ENCODE measurements at places on chromosomes 2 and 18. TPM values are rescaled to one million over a fixed set of nuclear protein-coding genes. Genes with fewer than 3 reads are reported as not detected.

DNA sequence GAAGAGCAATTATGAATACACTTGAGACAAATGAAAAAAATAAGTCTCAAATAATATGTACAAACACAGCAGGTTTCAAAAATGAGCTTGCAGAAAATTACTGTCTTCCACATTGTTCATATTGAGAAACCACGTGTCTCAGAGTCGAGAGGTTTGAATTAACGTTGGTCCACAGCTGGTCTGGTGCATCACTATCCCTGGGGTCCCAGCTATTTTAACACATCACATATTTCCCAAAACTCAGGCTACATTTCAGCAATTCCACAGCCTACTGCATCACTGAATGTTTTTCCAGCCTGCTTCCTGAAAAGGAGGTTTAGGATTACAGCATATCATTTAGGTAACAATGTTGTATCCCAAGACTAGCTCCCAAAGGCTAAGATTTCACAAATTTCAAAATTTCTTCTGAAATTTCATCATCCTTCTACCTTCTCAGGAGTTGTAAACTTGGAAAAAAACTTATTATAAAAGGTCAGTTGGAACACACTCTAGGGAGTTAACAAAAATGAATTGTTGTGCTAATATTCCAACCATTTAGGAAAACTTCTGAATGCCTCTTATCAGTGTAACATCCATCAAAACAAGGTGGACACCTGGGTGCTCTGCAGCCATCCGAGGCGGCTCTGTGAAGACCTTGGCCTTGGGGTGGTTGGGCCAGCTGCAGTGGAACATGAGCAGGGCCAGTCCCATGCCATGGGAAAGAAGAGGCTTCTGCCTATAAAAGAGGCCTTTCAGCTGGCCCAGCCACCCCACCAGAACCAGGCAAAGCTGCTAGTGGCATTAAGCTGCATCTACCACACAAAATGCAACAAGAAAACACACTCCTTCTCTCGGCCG, 198.1 kb upstream of the RBBP8 start:
- no peak for DNase-seq

DNA sequence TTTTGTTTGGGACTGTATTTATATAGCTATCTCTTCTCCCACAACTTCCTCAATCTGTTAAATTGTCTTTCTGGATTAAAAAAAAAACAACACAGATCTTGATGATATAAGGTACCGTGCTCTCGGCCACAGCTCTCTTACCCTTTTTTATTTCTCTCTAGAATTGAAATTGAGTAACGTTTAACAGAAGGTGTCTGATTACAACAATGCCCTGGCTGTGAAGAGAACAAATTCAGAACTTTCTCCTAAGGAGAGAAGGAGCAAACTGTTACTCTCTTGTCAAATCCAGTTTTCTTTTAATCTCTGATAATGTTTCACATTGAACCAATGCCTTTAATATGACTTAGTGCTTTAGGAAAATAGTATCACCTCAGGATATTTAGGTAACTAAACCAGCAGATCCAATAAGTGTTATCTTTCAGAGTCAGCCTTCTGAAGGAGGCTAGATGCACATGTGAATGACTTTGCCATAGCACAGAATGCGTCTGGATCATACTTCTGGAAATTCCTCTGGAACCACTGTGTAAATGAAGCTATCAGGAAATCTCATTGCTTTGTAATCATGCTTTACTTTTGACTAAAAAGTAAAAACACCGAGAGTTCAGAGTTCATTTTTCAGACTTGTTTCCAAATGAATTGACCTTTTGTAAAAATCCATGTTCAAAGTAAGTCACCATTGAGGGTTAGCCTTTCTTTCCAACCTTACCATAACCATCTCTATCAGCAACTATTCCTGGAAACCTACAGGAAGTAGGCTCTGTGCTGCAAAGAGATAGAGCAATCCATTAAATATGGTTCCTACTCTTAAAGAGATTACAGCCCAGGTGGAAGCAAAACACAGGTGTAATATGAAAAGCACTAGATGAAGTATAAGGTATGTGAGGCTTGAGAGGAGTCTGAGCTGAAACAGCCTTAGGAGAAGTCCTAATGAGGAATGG, 147.0 kb upstream of the OSR1 start:
- no peak for DNase-seq

DNA sequence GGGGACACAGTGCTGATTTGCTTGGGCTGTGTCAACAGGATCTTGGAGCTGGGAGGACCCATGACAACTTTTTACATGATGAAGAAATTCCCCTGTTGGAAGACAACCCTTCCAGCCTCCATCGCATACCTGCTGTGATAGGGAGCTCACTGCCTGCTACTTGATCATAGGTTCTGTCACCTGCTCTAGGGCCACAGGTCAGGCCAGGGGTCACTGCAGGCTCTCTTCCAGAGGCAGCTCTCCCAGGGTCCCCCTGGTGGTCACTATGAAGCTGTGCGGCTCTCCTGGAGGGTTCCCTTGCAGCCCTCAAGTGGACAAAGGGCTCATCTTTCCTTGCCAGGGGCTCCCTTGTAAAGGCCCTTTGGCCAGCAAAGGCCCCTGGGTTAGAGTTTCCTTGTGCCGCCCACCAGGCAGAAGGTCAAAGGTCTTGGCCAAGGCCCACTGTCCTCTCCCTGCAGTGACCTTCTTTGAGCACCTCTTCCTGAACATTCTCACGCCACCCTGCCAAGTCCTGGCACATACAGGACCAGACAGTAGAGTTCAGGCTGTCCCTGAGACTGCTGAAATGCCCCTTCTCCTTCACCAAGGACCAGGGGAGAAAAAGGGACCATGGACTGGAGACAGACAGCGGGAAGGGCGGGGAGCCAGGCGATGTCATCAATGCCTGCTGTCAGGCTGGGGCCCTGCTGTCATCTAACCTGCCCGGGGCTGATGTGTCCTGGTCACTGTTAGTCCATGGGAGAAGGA, 345.1 kb downstream of the DYSF start:
- DNase-seq = peak; percentile 92

Gene LYPD1
- 5.9 TPM for total RNA-seq

DNA sequence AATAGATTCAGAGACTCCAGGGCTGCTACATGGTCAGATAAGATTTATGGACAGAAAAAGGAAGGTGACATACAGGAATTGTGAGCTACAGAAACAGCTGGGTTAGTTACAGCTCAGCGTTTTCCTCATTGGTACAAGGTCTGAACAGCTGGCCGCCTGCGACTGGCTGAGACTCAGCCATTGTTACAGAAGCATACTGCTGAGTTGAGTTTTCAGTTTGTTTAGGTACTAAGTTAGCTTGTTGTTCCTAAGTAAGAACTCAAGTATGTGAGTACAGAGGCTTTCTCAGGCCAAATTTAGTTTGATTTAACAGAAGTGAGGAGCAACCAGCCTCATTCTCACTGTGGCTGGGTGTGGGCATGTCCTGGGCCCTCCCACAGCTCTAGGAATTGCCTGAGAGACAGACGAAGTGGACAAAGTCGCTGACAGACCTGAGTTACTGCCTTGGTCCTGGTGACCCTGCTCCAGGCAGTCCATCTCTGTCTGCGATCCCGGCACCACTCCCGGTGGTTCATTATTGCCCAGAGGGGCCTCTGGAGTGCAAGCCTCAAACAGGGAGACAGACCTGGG, 27.8 kb upstream of the RHOB start:
- DNase-seq = no peak

Gene EIF5B
- 49.1 TPM for total RNA-seq

GRCh38 chr2:219261024-219261855, 7.5 kb upstream of the TUBA4A start:
- DNase-seq = no peak

Gene UGT1A4
- not detected for total RNA-seq

- DNase-seq = no peak
These were observed 96.7 kb downstream of the GAREM1 start for GRCh38 chr18:32373995-32374394.

DNA sequence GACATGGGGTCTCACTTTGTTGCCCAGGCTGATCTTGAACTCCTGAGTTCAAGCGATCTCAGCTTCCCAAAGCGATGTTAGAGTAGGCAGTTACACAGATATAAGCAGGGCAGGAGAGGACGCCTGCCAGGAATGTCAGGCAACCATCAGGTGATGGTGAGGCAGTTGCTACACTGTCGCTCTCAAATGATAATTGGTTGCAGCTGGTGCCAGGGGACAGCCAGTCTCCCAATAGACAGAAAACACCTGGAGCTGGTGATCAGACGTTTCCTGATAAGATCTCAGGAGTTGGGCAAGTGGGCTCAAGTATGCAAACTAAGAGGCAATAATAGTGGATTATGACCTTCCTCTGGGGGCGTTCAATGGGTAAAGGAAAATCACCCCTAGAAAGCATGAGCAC, 163.1 kb upstream of the RGPD4 start:
- DNase-seq = no peak

Gene BMP10
- total RNA-seq = not detected

DNA sequence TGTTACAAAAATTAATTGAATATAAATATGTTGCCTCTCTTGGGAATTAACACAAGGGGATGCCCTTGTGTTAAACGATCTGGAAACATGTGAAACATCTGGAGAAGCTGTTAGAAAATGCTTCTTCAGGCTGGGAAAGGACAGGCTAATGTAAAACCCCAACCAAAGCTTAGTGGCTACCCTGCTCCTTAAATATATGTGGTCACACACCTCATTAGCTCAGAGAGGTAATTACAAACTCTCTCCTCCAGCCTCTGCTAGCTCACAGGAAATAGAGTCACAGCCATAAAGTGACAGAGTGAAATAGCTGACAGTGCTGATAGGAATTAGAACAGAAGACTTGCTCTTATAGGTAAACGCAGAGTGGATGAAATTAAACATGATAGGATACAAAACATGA, 155.9 kb downstream of the RAB3GAP1 start:
- no peak for DNase-seq

DNA sequence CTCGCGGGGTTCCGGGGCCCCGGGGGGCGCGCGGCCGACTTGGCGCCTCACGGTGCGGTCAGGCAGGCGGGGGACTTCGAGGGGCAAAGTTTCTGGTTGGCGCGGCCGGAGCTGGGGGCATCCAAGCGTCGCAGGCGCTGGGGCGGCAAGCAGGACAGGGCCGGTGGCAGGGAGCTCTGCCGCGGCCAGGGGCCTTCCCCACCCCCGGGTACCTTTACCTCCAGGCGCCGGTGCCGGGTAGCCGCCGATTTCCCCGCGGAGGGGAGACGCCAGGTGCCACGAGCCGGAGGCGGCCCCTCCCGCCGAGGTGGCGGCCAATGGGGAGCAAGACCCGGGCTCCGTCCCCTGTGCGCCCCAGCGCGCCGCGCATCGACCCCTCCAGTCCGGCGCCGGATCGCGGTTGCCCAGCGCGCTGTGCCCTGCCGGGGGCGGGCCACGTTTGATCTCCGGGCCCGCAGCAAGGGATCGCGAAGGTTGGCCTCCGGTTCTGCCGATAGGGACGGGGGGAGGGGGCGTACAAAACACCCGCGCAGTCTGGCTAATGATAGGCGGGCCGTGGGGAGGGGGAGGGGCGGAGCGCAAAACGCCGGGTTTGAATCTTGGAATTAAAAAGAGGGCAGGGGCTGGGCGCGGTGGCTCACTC, at the start of gene ST8SIA5:
ST8SIA5 (minus strand) TSS at position 495 of the 643 bp plus-strand sequence. CDS start 545 bp downstream, outside the sequence.
- DNase-seq = peak; percentile 86

DNA sequence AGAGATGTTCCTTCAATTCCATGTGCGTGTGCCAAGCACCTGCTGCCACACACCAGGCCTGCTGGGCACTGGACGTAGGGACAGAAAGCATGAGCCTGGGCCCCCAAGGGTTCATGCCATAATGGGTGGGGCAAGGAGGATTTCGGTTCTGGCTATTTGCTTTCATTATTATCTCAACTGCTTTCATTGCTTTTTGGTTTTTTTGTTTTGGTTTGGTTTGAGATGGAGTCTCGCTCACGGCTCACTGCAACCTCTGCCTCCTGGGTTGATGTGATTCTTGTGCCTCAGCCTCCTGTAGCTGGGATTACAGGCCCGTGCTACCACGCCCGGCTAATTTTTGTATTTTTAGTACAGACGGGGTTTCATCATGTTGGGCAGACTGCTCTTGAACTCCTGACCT, 57.2 kb downstream of the SF3B1 start:
- DNase-seq = no peak

GRCh38 chr2:105680357-105680756, 64.4 kb upstream of the NCK2 start:
- DNase-seq = no peak

DNA sequence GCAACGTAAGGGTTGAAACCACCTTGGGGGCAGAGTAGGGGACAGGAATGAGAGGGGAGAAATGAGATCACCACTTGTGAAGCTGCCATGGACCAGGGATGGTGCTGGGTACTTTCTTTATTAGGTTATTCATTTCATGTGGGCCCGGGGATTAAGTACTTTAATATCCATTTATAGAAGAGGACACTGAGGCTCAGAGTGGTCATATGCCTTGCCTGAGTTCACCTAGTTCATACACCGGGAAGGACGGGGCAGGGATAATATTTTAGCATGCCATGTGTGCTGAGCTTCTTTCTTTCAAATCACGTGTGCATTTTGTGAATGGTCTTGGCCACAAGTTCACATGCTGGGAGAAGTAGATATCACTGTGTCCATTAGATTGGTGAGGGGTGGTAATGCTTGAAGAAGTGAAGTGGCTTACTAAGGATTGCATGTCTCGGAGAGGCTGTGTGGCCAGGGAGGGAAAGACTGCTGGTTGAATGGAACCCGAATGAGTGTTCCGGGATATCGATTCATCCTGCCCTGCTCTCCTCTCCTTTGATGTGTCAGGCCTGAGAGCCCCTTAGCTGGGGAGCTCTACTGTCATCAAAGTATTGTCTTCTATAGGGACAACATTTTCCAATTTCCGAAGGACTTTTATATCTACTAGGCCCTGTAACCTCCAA, 187.1 kb downstream of the MYCN start:
- DNase-seq = peak; percentile 19

Gene ARHGEF33
- total RNA-seq = 1.9 TPM

GRCh38 chr2:230134496-230135129, 65.9 kb upstream of the SLC16A14 start:
- no peak for DNase-seq

DNA sequence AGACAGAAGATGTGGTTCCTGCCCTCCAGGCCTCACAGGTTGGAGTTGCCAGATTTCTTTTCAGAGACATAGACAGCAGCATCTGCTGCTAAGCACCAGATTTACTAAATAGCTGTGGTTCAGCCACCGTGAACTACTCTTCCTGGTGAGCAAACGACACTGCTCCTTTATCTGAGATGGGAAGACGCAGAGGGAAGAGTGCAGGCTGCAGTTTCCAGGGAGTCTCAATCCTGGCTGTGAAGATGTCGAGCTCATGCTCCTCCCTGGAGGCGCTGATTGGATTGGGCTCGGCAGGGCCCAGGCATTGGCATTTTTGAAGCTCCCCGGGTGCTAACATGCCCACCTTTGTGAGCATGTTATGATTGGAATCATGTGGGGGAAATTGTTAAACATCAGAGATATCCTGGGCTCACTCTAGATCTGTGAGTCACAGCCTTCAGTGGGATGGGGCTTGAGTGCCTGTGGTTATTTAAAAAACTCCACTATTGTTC, 314.8 kb downstream of the TSN start:
- no peak for DNase-seq
